ENCODE measurements at places on chromosomes 2 and 18.
A peak's percentile ranks its signal among the peaks of the same experiment; 100 is the strongest.

DNA sequence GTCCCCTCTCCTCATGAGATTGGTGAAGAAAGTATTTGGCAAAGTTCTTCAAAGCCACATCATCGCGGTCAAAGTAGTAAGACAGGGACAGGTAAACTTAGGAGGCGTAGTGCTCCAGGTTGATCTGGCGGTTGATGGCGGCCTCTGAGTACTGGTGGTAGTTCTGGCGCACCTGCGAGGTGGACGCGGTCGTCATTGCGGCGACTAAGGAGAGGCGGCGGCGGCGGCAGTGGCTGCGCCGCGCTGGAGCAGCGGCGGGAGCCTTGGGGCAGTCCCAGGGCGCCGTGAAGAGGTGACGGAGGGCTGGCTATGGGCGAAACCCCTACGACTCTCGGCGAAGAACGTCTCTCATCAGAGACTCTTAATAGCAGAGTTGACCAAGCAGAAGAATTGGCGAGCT is 107.2 kb upstream of the UBE2E3 start:
- DNase-seq: no peak

DNA sequence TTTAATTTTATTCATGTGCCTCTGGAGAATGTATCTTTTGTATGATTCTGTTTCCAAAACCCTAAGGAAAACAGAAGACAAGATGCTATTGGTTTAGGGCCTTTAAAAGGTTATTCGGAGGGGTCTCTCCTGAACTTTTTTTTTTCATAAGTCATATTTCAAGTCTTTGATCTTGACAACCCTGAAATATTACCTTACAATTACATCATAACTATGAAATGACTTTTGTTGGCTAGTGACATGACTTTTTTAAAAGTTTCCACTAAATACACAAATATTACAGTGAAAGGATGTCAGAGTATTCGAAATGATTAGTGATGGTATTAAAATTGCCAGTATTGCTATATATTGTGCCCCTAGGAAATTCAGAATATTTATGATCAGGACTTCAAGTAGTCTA is 31.8 kb upstream of the FZD7 start:
- no peak for DNase-seq

- peak; percentile 63 for DNase-seq
Measured at GRCh38 chr2:166238176-166238575, 110.4 kb upstream of the SCN1A start.

- no peak for DNase-seq
Measured at GRCh38 chr18:59063912-59064311, 75.8 kb upstream of the SEC11C start.

DNA sequence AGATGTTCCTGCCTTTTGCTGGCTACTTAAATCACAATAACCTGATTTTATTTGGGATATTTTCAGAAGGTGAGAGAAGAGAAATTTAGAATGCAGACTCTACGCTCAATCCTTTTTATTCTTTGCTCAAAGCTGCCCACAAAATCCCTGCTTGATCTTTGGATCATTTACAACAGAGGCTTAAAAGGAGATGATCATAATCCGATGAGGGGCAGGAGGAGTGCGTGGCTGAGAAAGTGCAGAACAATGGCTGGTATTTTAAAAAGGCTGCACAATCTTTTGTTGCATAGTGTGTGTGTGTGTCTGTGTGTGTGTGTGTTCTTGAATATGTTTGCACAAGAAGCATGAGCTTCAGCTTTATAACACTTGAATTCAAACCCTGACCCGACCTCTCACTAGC is 256.3 kb upstream of the MYT1L start:
- DNase-seq: no peak

DNA sequence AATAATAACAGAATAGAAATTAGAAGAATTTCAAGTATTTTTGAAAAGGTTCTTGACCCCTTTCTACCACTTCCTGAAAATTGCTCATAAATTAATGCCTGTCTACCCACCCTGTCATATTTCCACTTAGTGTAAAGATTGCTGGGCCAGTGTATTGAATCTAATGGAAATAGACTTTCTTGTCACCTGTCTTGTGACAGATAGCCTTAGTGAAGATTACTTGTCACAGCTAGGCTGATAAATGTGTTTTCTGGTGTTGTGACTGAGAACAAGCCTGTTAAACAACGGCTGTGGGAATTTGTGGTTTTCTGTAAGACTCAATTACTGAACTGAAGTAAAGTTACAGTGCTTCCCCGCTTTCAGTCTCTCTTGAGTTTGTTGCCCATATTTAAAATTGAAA is 37.0 kb downstream of the PIK3C3 start:
- peak; percentile 59 for DNase-seq

DNA sequence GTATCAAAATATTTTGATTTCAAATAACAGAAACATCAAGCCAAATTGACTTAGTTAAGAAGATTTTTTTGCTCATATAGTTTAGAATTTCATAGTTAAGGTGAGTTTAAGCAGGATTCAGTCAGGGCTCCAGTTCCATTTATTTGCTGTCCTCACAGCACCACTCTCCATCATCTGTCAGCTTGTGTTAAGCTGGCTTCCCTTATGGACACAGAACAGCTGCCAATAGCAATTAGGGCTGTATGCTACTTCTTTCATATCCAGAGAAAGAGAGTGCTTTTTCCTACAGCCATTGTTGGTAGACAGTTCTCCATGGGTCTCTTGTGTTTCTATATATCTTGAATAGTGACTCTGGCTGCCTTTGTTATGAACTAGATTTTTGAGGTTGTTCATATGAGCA is 95.4 kb upstream of the CYP20A1 start:
- no peak for DNase-seq

GRCh38 chr2:120344976-120345581 is 857 bp upstream of the INHBB start:
- no peak for DNase-seq

DNA sequence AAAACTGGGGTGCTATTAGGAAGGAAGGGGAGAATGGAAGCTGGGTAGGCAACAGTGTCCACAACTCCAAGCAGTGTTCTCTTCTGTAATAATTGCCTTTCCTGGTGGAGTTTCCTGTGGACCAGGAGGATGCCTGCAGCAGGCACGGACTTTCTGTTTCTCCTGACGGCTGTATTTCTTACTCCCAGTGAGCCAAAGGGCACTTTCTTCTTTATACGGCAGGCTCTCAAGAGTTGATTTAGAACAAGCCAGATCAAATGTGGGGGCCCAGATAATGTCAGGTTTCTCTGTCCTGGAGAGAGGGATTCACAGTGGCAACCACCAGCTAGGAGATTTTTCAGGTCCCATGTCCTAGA is 13.0 kb upstream of the PROC start:
- no peak for DNase-seq

DNA sequence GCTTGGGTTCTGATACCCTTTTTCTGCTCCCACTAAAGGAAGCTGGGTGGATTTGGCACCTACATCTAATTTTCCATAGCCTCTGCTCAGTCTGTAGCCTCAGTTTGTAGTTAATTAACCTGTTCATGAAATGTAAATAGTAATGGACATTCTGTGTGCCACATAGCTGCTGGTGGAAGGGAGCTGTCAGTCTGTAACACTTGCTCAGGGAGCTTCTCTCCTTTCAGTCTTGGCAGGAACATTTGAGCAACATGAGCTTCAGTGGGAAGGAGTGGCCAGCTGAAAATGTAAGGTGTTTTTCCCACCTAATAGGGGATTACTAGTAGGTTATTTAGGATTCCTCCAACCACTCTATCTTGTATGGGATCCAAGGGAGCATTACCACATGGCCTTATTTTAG is 203.4 kb downstream of the ASXL3 start:
- DNase-seq: no peak

- DNase-seq: peak; percentile 71
Measured at GRCh38 chr18:76528477-76529432, 33.7 kb upstream of the ZNF516 start.

DNA sequence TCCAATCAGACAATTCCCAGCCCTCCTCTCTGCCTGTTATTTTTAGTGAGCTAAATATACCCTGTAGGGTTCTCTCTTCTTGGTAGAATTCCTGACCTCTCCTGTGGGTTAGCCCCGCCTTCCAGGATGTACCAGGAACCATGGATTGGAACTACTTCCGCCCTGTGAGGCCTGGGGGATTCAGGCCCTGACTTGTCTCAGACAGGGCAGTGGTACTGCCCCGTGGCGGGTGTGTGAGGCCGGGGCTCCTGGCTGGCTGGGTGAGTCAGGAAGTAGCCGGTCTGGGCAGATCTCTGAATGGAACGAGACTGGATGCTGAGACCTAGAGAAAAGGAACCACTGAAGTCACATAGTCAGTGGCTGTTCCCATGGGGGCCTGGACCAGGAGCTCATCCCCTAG is 50.5 kb downstream of the DYSF start:
- DNase-seq: peak; percentile 33

DNA sequence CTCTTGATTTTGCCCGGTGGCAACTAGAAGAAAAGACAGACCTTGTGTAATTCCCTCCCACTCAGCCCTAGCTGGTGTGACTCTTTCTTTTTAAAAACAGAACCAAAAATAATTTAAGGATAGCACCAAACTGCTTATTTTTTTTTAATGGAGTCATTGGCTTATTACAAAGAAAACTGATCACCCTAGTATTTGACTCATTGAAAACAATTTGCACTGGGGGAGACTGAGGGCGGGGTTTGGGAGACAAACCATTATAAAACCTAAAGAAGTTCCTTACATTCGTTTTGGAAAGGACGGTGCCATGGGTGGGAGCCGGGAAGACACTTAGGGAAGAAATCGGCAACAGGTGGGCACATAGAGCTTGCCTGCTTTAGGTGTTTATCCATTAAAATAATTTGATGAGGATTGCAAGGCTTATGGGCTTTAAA is 2.5 kb downstream of the PAX3 start:
- DNase-seq: no peak

DNA sequence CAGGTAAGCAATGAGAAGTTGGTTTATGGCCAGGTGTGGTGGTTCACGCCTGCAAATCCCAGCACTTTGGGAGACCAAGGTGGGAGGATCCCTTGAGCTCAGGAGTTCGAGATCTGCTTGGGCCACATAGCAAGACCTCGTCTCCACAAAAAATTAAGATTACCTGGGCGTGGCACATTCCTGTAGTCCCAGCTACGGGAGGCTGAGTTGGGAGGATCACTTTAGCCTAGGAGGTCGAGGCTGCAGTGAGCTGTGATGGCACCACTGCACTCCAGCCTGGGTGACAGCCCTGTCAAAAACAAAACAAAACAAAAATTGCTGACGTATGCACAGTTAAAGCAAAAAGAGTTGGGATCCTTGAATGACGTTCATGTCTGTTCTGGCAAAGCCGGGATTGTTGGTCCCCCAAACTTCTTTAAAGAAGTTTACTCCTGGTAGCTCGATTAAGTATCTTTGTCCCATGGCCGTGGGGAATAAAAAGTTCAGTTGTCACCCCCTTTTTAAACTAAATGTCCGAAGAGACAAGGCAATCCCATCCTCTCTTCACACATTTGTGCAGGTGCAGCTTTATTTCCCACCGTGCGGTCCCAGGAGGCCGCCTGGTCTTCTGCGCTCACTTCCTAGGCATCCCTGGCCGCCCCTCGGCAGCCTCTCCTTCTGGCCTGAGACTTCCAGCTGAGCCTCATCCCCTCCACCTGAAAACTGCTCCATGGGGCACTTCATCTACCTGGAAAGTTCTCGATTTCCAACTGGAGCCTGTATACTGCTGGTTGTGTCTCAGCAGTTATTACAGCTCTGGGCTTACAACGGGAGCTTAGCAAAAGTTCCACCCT is 762 bp upstream of the SPOPL start:
- DNase-seq: no peak

- DNase-seq: no peak
Measured at GRCh38 chr2:194060269-194060668, 1596.8 kb upstream of the SLC39A10 start.

DNA sequence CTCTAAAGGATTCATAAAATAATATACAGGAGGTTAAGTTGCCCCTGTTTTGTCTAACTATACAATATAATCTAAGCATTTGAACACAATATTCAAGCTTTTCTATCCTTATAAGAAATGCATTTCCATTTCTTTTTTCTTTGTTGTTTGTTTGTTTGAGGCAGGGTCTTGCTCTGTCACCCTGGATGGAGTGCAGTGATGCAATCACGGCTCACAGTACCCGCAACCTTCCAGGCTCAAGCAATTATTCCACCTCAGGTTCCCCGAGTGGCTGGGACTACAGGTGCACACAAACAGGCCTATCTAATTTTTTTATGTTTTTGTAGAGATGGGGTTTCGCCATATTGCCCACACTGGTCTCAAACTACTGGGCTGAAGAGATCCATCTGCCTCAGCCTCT is 307.8 kb downstream of the ZNF804A start:
- no peak for DNase-seq

DNA sequence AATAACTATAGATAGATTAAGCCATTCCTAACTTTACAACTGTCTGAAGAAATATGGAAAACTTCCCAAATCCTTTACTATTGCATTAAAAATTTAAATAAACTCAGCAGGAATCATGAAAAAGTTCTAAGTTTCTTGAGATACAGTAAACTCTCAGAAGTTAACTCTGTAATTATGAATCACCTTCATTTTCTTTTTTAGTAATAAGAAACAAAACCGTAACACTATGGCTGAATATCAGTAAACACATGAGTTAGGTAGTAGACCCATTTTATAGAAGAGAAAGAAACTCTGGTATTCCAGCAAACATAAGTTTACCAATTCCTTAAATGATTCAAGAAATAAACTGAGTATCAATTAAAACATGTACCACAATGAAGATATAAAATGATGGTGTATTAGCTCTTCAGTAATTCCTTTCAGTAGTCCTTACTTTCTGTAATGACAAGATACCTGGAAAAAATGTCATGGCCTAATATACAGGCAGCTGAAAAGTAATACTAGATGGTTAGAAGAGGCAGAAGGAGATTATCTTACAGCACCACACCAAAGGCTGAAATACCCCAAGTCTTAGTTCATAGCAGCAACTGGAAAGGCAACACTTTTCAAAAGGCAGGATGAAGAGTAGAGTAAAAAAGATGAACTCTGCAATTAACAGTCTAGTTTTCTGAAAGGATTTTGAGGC is 11.5 kb downstream of the TRIP12 start:
- DNase-seq: peak; percentile 26

DNA sequence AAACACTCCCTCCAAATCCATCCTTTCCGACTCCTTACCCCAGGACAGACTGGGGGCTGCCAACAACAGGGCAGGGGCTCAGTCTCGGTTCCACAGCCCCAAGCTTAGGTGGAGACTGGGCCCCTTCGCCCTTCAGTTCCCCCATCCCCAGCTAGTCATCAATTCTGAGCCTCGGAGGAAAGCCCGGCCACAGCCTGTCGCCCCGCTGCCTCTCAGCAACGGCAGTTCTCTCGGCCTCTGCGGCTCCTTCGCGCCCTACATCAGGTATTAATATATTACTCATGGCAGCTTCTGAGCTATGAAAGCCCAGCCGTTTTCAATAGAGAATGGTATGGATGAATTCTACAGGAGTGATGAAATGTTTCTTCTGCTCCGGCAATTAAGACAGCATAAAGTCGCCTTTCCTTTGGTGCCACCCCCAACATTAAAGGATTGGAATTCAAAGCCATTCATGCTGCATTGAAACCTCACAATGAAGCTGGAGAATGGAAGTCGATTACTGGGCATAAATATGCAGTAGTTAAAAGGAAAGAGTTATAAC is 2.8 kb downstream of the HDAC4 start:
- DNase-seq: no peak

DNA sequence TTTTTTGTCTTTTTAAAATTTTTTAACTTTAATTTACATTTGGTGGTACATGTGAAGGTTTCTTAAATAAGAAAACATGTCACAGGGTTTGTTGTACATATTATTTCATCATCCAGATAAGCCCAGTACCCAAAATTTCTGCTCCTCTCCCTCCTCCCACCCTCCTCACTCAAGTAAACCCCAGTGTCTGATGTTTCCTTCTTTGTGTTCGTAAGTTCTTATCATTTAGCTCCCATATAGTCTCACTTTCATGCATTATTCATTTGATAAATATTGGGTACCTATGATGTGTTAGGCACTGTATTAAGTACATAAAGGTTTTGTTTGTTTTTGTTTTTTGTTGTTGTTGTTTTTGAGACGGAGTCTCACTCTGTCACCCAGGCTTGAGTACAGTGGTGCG is 5.7 kb upstream of the TGIF1 start:
- DNase-seq: no peak

All from choroid plexus epithelial cell (primary cell).